Central memory CD8-positive, alpha-beta T cell (primary cell): ENCODE measurements at places on chromosomes 7 and 10.

- no peaks in the 10 kb centered on the region for H3K4me1 ChIP-seq
- H3K27ac ChIP-seq: no peak overlapping the region
Measured at GRCh38 chr7:89182116-89182515, 386.6 kb upstream of the TEX47 start.

- H3K36me3 ChIP-seq: no peaks in the 10 kb centered on the region
- no peaks in the 10 kb centered on the region for H3K4me1 ChIP-seq
- no peak overlapping the region for H3K27ac ChIP-seq
Measured at GRCh38 chr10:121947343-121948330, 19.8 kb upstream of the ATE1 start.

GRCh38 chr10:77556990-77557601, 80.5 kb downstream of the KCNMA1 start:
- DNase-seq: no peak
- no peak overlapping the region for H3K4me3 ChIP-seq
- H3K27me3 ChIP-seq: peaks cover 18% of the 10 kb centered on the region
- no peaks in the 10 kb centered on the region for H3K4me1 ChIP-seq
- no peak overlapping the region for H3K27ac ChIP-seq
- no peaks in the 10 kb centered on the region for H3K36me3 ChIP-seq

GRCh38 chr7:129110258-129110981, 34.1 kb upstream of the TSPAN33 start:
- H3K27ac ChIP-seq: no peak overlapping the region
- H3K4me3 ChIP-seq: no peak overlapping the region
- H3K4me1 ChIP-seq: no peaks in the 10 kb centered on the region
- H3K27me3 ChIP-seq: no peaks in the 10 kb centered on the region

GRCh38 chr7:19762631-19763030, 10.8 kb downstream of the TMEM196 start:
- H3K36me3 ChIP-seq: no peaks in the 10 kb centered on the region
- H3K27me3 ChIP-seq: peaks cover 9% of the 10 kb centered on the region
- DNase-seq: no peak
- no peak overlapping the region for H3K4me3 ChIP-seq
- H3K4me1 ChIP-seq: no peaks in the 10 kb centered on the region

DNA sequence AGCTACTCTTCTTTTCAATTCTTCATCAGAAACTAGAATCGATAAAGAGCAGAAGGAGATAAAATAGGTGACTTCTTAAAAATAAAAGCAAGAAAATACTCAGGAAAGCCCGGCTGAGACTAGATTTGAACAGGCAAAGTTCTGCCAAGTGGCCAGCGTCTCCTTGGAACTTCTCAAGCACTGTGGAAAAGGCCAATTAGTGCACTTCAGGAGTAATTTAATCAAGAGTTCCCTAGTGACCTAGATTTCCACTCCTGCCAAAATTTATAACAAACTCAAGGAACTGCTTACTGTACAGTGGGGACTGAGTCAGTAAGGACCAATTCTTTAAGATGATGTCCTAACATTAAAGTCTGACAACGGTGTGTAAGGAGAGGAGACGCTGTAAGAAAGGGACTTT, 57.3 kb downstream of the CHCHD3 start:
- no peaks in the 10 kb centered on the region for H3K27me3 ChIP-seq
- H3K4me3 ChIP-seq: no peak overlapping the region
- no peak overlapping the region for H3K27ac ChIP-seq
- peaks cover 15% of the 10 kb centered on the region for H3K36me3 ChIP-seq
- H3K4me1 ChIP-seq: peaks cover 6% of the 10 kb centered on the region

GRCh38 chr10:126124668-126125349, 228.4 kb downstream of the FANK1 start:
- H3K27me3 ChIP-seq: no peaks in the 10 kb centered on the region
- no peak for DNase-seq
- H3K27ac ChIP-seq: no peak overlapping the region

DNA sequence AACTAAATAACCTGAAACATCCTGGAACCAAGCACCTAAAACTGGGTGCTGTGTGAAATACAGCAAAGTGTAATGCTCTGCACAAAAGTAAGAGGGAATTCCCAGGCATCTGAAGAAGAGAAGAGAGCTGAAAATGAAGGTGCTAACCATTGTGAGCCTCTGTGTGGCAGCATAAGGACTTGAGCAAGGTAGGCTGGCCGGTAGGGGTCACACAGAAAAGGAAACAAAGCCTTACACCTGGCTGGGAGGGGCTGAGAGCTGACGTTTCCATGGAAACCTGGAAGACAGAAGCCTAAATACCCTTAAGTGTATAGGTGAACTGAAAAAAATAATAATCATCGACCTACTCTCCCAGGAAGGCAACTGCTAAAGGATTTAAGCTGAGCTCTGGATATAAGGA, 48.6 kb downstream of the CUL1 start:
- peaks cover 11% of the 10 kb centered on the region for H3K36me3 ChIP-seq
- no peak for DNase-seq
- peak overlapping the region; percentile 46 for H3K27ac ChIP-seq
- H3K4me1 ChIP-seq: peaks cover 46% of the 10 kb centered on the region

GRCh38 chr10:114375047-114375446, 29.3 kb downstream of the AFAP1L2 start:
- no peak overlapping the region for H3K4me3 ChIP-seq
- H3K27me3 ChIP-seq: peaks cover 35% of the 10 kb centered on the region
- H3K36me3 ChIP-seq: peaks cover 2% of the 10 kb centered on the region
- DNase-seq: no peak
- no peak overlapping the region for H3K27ac ChIP-seq
- no peaks in the 10 kb centered on the region for H3K4me1 ChIP-seq

DNA sequence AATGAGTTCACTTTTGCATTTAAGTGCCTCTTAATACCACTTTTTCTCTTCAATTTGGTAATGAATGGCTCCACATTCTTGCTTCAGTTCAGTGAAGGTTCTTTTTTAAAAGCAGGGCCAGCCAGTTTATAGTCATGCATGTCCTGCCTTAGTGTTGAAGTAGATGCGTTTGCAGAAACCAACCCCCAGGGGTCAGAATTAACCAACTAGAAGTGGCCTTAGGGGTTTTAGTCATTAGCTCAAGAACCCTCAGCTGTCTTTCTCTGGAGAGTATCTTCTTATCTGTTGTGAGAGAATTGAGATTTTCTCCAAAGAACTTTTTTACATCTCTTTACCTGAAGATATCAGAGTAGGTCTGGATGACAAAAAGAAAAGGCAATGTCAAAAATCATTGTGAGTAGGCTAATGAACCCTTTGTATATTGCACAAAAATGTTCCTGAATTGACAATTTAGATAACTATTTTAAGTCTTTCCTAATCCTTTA, 82.2 kb downstream of the PIK3CG start:
- no peak for DNase-seq
- peaks cover 16% of the 10 kb centered on the region for H3K27me3 ChIP-seq
- H3K36me3 ChIP-seq: no peaks in the 10 kb centered on the region
- no peak overlapping the region for H3K4me3 ChIP-seq
- no peaks in the 10 kb centered on the region for H3K4me1 ChIP-seq
- H3K27ac ChIP-seq: no peak overlapping the region

DNA sequence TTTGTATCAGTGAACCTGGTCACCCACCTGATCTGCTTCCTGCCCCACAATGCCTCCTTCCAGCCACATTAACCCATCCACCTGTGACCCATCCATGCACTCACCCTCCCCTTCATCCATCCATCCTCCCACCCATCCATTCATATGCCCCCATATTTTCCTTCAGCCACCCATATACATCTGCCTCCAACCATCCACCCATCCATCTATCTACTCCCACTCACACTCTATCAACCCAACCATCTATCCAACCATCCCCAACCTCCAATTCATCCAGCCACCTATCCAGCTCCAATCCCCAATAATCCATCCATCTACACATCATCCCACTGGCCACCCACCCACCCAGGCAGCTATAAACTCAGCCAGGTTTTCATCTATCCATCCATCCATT, 51.0 kb downstream of the GRID1 start:
- H3K27me3 ChIP-seq: peaks cover 67% of the 10 kb centered on the region
- H3K4me1 ChIP-seq: no peaks in the 10 kb centered on the region
- no peak for DNase-seq
- H3K27ac ChIP-seq: no peak overlapping the region

- no peak for DNase-seq
- no peaks in the 10 kb centered on the region for H3K27me3 ChIP-seq
- no peak overlapping the region for H3K4me3 ChIP-seq
- H3K36me3 ChIP-seq: peaks cover 3% of the 10 kb centered on the region
- peaks cover 22% of the 10 kb centered on the region for H3K4me1 ChIP-seq
Measured at GRCh38 chr10:110350812-110351211, 46.1 kb upstream of the SMNDC1 start.

GRCh38 chr10:14757986-14758385, 16.7 kb downstream of the FAM107B start:
- peaks cover 11% of the 10 kb centered on the region for H3K4me1 ChIP-seq
- H3K4me3 ChIP-seq: peak overlapping the region; percentile 9
- no peaks in the 10 kb centered on the region for H3K36me3 ChIP-seq

GRCh38 chr10:52110576-52110975, 203.5 kb upstream of the DKK1 start:
- H3K4me1 ChIP-seq: no peaks in the 10 kb centered on the region
- H3K27ac ChIP-seq: no peak overlapping the region
- DNase-seq: no peak

DNA sequence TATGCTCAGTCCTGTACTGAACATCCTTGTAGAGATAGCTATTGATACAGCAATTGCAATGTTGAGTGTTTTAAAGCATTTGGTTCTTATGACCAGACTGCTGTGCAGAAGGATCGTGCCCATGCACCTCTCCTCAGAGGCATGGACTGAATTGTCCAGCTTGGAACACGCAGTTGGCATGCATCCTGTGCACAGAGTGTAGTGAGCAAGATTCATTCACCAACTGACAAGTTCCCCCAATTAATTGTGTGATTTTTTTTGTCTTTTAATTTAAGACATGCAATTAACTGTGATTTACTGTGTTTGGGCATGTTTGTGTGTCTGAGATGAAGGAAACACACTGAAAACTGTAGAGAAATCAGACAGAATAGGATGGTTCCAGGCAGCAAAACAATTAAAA, 323.7 kb downstream of the CDK14 start:
- H3K4me3 ChIP-seq: no peak overlapping the region
- H3K27me3 ChIP-seq: no peaks in the 10 kb centered on the region
- H3K36me3 ChIP-seq: peaks cover 2% of the 10 kb centered on the region
- DNase-seq: no peak

- H3K36me3 ChIP-seq: no peaks in the 10 kb centered on the region
- DNase-seq: no peak
- no peaks in the 10 kb centered on the region for H3K4me1 ChIP-seq
- H3K27ac ChIP-seq: no peak overlapping the region
- no peak overlapping the region for H3K4me3 ChIP-seq
- H3K27me3 ChIP-seq: no peaks in the 10 kb centered on the region
Measured at GRCh38 chr7:90961037-90961725, 303.1 kb upstream of the FZD1 start.

- no peaks in the 10 kb centered on the region for H3K27me3 ChIP-seq
- H3K4me3 ChIP-seq: no peak overlapping the region
- H3K36me3 ChIP-seq: peaks cover 49% of the 10 kb centered on the region
Measured at GRCh38 chr10:72229261-72230251, 13.5 kb upstream of the ASCC1 start.

GRCh38 chr7:48667407-48667806, 256.9 kb upstream of the CDC14C start:
- H3K27ac ChIP-seq: no peak overlapping the region
- no peak for DNase-seq
- no peak overlapping the region for H3K4me3 ChIP-seq
- no peaks in the 10 kb centered on the region for H3K4me1 ChIP-seq
- H3K27me3 ChIP-seq: no peaks in the 10 kb centered on the region

- DNase-seq: no peak
- no peaks in the 10 kb centered on the region for H3K4me1 ChIP-seq
- no peak overlapping the region for H3K4me3 ChIP-seq
- no peak overlapping the region for H3K27ac ChIP-seq
Measured at GRCh38 chr7:129332254-129333035, 101.8 kb upstream of the STRIP2 start.

DNA sequence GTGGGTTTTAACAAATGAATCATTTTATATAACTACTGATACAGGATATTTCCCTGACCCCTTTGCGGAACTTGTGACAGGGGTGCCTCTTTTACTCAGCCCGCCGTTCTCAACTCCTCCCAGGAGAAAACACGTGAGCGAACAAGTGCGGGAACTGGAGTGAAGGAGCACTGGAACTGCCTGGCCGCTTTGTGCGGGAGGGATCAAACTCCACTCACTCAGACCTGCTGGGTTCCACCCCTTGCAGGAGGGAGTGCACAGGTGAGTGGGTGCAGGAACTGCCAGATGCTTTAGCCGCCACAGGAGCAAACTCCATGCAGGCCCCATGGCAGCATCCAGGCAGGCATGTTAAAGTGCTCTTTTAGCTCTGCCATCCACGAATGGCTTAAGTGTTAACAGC, 513.4 kb upstream of the GRM3 start:
- no peaks in the 10 kb centered on the region for H3K4me1 ChIP-seq
- H3K27me3 ChIP-seq: no peaks in the 10 kb centered on the region
- no peak overlapping the region for H3K4me3 ChIP-seq
- no peak for DNase-seq
- H3K27ac ChIP-seq: no peak overlapping the region

DNA sequence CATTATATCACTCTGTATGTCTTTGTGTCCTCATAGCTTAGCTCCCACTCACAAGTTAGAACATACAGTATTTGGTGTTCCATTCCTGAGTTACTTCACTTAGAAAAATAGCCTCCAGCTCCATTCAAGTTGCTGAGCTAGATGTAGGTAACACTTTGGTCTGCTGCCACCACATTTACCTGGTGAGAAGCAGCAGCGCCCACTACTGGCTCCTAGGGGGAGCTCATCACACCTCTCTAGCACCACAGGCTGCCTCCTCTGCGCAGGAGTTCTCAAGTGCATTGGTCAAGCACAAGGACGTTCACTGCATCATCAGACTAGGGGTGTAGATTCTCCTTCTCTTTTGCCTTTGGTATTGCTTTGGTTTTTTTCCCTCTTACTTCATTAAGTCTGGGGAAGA, 530.9 kb upstream of the AUTS2 start:
- DNase-seq: no peak
- no peaks in the 10 kb centered on the region for H3K36me3 ChIP-seq
- no peaks in the 10 kb centered on the region for H3K4me1 ChIP-seq
- no peak overlapping the region for H3K27ac ChIP-seq

DNA sequence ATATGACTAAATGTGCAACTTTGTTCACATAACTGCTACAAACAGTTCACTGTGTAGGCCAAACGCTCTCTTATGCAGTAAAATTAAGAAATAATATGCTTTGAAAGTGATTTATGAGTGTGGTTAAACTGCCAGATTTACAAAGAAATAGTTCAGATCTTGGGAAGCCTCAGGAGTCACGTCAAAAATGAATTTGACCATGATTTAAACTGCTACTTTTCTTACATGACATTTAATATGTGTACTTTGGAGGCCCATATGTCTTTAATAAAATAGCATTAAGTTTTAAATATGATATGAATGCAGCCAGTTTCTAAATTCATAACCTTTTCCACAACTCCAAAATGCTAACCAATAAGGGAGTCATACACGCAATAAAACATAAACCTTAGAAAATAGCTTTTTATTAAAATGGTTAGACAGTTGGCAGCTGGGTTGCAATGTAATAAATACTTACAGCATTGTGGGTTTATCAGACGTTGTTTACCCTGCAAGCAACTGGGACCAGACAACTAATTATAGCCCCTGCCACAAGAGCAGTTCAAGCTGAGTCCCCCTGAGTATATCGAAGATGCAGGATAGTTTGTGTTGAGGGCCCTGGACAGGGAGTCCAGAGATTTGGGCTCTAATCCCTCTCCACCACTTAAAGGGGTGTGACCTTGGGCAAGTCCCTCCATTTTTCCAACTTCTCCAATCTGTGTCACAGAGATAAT, 640.4 kb downstream of the LRMDA start:
- H3K27ac ChIP-seq: no peak overlapping the region
- H3K4me1 ChIP-seq: no peaks in the 10 kb centered on the region
- peaks cover 2% of the 10 kb centered on the region for H3K36me3 ChIP-seq
- no peak overlapping the region for H3K4me3 ChIP-seq

GRCh38 chr10:110216942-110217661, 9.7 kb downstream of the MXI1 start:
- H3K27ac ChIP-seq: no peak overlapping the region
- peaks cover 4% of the 10 kb centered on the region for H3K36me3 ChIP-seq
- peaks cover 17% of the 10 kb centered on the region for H3K27me3 ChIP-seq
- H3K4me1 ChIP-seq: peaks cover 22% of the 10 kb centered on the region
